ENCODE measurements at places on chromosomes 7 and 10. TPM values are rescaled to one million over a fixed set of nuclear protein-coding genes. Genes with fewer than 3 reads are reported as not detected.

Gene KLF14
- 0.89 TPM for total RNA-seq

Gene FKBP6
- not detected for total RNA-seq

Gene OR2A2
- total RNA-seq: not detected

Gene HUS1
- total RNA-seq: 17.7 TPM

Gene MMD2
- not detected for total RNA-seq

Gene COMTD1
- 5.0 TPM for total RNA-seq

- no peak for DNase-seq
These were observed 8.9 kb upstream of the LBX1 start for GRCh38 chr10:101237982-101238731.

GRCh38 chr7:130877236-130877990 lies 143.4 kb upstream of the KLF14 start:
- DNase-seq: no peak

DNA sequence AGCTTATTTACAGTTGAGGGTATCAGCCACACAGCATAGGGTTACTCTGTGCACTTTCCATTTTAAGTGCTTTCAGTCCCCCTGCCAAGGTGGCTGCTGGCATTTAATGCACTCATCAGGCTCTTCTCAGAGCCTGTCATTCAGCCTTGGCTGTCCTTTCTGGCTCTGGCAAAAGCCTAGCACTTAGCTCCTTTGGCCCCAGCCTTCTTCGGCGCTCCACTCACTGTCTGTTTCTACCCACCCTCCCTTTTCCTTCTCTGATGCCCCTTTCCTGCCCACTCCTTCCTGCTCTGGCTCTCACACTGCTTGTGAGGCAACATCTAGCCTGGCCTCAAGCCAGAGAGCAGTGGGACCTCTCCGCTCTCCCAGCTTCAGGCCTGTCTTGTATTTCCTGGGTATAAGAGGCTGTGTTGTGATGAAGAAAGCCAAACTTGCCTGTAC lies 60.2 kb downstream of the WIPF3 start:
- no peak for DNase-seq

DNA sequence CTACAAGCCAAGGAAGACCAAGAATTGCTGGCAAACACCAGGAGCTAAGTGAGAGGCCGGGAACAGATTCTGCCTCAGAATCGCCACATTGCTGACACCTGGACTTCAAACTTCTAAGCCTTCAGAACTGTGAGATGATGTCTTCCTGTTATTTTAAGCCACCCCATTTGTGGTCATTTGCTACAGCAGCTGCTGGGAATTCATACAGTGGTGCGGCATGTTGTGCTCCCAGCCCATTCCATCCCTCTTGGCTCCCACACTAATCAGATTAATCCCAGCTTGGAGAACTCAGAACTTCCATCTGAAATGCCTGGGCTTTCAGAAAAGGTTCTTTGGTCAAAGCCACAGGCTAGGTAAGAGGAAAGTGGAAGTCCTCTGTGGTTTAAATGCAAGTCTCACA lies 24.9 kb downstream of the TCAF1 start:
- no peak for DNase-seq

GRCh38 chr7:157657741-157658740 lies 321.2 kb downstream of the DNAJB6 start:
- no peak for DNase-seq

GRCh38 chr10:80518143-80518806 lies 19.4 kb upstream of the SH2D4B start:
- DNase-seq: no peak

DNA sequence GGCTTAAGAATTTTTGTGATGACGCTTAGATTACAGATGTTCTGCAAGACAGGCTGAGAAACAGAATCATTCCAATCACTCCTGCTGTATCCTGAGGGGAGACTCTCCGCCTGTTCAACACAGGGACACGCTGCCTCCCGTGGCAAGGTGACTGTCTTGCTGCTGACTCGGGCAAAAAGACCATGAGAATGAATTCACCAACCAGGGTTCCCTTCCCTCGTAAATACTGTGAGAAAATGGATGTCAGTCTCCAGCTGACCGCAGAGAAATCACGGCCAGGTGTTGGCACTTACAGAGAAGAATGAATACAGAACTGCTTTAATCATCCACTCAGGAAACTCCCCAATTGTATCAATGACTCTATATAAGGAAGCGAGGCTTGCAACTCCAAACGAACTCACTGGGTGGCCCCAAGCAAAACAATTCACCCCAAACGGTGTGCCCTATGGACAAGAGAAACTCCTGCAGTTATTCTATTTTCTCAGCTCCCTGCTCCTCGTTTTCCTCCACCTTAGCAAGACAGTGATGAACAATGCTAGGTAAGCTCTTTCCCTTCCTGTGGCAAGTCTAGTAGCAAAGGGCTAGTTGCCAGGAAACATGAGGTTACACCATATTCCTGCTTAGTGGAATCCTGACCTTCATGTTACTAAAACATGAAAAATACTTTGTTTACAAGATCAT lies 22.8 kb downstream of the GNA12 start:
- no peak for DNase-seq

DNA sequence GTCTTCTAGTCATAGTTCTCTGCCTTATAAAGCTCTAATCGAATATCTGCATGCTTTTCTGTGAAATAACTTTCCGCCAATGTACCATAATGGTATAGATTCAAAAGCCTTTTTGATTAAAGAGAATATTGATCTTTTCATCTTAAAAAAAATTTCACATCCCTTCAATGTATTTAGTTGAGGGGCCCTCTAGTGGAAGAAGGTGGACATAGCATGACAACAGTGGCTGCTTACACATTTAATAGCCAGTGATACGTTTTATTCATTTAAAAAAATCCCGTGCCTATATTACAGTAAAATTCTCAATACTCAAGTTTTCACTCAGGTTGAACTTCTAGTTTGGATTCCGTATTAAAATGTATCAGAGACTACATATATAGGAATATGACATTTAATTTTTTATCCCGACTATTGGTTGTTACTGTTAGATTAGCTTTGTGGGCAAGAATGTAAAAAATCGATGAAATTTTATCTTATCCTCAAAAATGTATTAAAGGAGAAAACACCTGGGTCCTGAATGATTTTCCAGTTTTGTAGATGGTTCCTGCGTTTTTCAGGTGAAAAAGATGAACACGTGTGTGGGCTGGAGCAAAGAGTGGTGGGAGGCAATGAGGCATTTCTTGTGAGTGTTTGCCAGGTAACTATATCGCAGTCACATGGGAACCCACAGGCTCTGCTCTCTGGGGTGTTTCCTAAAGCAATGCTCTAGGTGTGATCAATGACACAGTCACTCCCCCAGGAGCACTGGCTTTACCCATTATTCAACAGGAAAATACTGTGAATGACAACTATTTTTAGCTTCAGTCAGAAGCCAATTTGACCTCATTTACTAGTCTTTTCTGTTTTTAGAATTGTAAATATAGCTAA lies 24.1 kb upstream of the PNLIP start:
- DNase-seq: no peak

GRCh38 chr10:82932451-82932850 lies 1057.5 kb downstream of the NRG3 start:
- DNase-seq: no peak

GRCh38 chr10:112954974-112955581 lies 5.0 kb downstream of the TCF7L2 start:
- DNase-seq: peak; percentile 65

DNA sequence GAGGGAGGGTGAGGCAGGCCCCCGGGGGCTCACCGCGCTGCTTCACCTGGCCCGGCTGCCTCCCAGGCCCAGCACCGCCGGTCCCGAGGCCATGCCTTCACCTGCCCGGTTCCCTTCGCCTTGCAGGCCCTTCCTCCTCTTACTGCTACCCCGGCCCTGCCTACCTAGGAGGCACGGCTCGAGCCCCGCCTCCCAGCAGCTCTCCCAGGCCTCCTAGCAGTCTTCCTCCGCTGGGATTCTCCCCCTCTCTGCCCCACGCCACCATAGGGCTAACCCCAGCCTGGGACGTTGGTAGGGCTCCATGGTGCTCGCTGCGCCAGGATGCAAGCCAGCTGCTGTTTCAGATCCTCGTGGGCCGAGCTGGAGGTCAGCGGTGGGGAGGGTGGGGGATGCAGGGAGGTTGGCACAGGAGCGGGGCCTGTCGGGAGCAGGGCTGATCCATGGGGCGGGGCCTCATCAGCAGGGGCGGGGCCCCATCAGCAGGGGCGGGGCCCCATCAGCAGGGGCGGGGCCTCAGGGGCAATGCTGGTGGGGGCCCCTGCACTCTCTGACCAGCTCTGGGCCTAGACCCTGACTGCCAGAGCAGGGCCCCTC lies 63.3 kb downstream of the RASGEF1A start:
- no peak for DNase-seq

Data from skin of body (tissue), 3 donors.